ENCODE measurements at places on chromosomes 7 and 10. TPM values are rescaled to one million over a fixed set of nuclear protein-coding genes. Genes with fewer than 3 reads are reported as not detected.
A peak's percentile ranks its signal among the peaks of the same experiment; 100 is the strongest.

- H3K27ac ChIP-seq, result no peak overlapping the region
- no peak overlapping the region for H3K4me3 ChIP-seq
- H3K4me1 ChIP-seq, result no peaks in the 10 kb centered on the region
- H3K27me3 ChIP-seq, result no peaks in the 10 kb centered on the region
- no peak for DNase-seq
- no peaks in the 10 kb centered on the region for H3K36me3 ChIP-seq
Measured at GRCh38 chr10:131165092-131165491, 146.4 kb downstream of the TCERG1L start.

- no peak overlapping the region for H3K27ac ChIP-seq
- H3K36me3 ChIP-seq, result no peaks in the 10 kb centered on the region
- DNase-seq, result no peak
Measured at GRCh38 chr10:76357726-76358415, 926.4 kb downstream of the LRMDA start.

Gene EBF3
- polyA plus RNA-seq, result 0.79 TPM

GRCh38 chr7:44307905-44308595 lies 17.3 kb downstream of the CAMK2B start:
- no peak overlapping the region for H3K27ac ChIP-seq
- H3K4me3 ChIP-seq, result no peak overlapping the region
- no peaks in the 10 kb centered on the region for H3K4me1 ChIP-seq
- H3K36me3 ChIP-seq, result no peaks in the 10 kb centered on the region
- H3K27me3 ChIP-seq, result no peaks in the 10 kb centered on the region

- H3K27me3 ChIP-seq, result no peaks in the 10 kb centered on the region
- no peak overlapping the region for H3K27ac ChIP-seq
Measured at GRCh38 chr10:10626734-10627133, 390.9 kb upstream of the CELF2 start.

DNA sequence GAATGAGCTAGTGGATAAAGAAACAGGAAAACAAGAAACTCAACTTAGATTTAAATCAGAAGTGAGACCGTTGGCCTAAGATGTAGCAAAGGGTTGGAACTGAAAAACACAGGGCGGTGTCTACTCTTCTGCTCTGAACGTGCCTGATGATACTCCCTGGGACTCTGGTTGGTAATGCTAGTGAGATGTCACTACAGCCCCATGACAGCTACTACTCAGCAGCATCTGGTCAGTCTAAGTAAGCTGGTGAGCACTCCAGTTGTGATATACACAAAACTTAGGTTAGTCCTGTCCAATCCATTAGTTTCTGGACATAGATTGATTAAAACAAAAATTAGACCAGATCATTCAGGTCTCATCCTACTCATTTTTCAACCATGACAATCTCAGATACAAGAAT lies 15.4 kb downstream of the MYPN start:
- H3K36me3 ChIP-seq, result no peaks in the 10 kb centered on the region
- no peak overlapping the region for H3K27ac ChIP-seq
- DNase-seq, result no peak
- H3K27me3 ChIP-seq, result no peaks in the 10 kb centered on the region
- no peak overlapping the region for H3K4me3 ChIP-seq

DNA sequence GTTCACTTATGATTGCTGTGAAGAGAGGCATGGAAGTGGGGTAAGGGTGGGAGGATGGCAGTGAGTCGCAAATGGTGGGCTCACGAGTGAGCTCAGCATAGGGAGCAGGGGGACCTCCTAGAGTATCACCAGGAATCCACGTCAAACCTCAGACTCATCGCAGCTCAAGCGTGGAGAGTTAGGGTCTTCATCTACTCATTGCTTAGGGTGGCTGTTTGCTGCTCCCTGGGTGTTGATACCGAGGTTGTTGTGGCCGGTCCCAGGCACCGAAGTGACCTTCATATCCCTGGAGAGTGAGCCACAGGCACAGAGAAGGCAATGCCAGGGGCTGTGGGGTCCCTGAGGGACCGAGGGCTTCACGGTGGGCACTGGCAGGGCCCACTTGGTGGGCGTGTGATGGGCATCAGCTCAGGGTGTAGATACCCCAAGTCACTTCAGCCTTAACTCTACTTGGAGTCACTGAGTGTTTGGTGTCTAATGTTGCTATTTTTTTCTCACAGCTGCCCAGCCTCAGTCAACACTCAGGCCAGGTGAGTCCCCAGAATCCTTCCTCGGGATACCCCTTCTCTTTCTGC lies 16.8 kb downstream of the DMBT1 start:
- no peak overlapping the region for H3K27ac ChIP-seq
- H3K36me3 ChIP-seq, result no peaks in the 10 kb centered on the region
- H3K4me3 ChIP-seq, result no peak overlapping the region
- DNase-seq, result no peak

DNA sequence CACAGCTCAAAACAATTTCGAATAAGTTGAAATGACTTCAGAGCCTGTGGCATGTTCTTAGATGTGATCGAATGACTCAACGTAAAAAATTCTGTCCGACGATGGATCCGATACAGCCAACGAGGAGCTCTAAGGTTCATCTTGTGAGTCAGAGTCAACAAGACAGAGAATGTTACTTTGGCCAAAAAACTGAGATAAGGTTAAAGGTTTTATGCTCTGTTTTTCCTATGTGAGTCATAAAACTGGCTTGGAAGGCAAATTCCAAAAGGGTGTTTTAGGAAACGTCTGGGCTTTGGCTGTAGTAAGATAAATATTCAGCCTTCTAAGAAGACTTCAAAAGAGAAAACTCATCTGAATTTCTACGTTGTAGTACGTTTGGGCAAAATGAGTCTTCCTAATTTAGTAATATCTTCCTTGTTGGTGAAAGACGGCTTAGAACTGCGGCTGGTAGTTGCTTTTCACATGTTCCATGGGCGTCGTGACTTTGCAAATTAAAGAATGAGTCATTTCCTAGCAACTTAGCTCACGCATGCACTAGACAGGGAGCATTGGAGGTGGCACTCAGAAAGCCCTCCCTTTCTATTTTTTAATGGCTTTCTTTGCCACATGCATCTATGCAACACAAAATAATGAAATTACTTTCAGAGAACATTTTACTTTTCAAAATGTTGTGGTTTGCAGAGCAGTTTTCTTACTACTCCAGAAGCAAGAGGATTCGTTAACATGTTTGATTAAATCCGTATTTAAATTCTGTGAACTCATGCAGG lies 28.2 kb downstream of the PFKP start:
- H3K36me3 ChIP-seq, result no peaks in the 10 kb centered on the region
- peak overlapping the region; percentile 54 for H3K27ac ChIP-seq
- DNase-seq, result no peak

GRCh38 chr7:33040803-33041516 lies 21.6 kb downstream of the NT5C3A start:
- H3K4me3 ChIP-seq, result no peak overlapping the region
- no peaks in the 10 kb centered on the region for H3K36me3 ChIP-seq
- no peaks in the 10 kb centered on the region for H3K27me3 ChIP-seq
- no peak overlapping the region for H3K27ac ChIP-seq
- peaks cover 5% of the 10 kb centered on the region for H3K4me1 ChIP-seq
- DNase-seq, result no peak

- H3K4me3 ChIP-seq, result peak overlapping the region; percentile 57
- H3K4me1 ChIP-seq, result peaks cover 20% of the 10 kb centered on the region
- H3K27ac ChIP-seq, result peak overlapping the region; percentile 90
- H3K36me3 ChIP-seq, result no peaks in the 10 kb centered on the region
- DNase-seq, result peak; percentile 65
- H3K27me3 ChIP-seq, result no peaks in the 10 kb centered on the region
Measured at GRCh38 chr10:7408291-7409044, 2.4 kb downstream of the SFMBT2 start.

Gene COL28A1
- 4.2 TPM for polyA plus RNA-seq

DNA sequence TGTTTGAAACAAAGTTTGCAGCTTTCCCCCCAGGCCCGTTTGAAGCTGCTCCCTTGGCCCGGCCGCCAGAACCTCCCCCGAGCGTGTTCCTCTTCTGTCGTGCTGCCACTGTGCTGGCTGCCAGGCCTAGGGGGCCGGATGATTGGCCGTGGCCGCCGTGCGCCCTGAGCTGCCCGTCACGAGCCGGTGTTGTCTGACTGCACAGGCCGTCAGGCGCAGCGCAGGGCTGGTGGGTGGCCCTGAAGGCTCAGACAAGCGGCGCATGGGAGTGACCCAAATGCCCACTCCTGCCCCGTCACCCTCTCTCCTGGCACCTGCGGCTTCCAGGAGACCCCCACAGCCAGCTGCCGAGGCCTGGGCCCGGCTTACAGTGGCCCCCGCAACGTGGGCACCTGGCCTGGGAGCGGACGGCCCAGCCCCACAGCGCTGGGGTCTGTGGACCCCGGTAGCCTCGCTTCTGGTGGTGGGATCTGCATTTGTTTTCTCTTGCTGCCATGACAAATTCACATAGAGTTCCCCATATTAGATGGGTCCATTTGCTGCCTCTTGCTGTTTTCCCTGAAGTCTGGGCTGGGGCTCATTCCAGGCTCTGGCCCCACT lies 13.1 kb downstream of the JAKMIP3 start:
- no peak overlapping the region for H3K4me3 ChIP-seq
- no peak overlapping the region for H3K27ac ChIP-seq
- H3K27me3 ChIP-seq, result no peaks in the 10 kb centered on the region
- no peak for DNase-seq
- H3K36me3 ChIP-seq, result no peaks in the 10 kb centered on the region

- no peaks in the 10 kb centered on the region for H3K27me3 ChIP-seq
- H3K27ac ChIP-seq, result no peak overlapping the region
- no peaks in the 10 kb centered on the region for H3K4me1 ChIP-seq
- no peak overlapping the region for H3K4me3 ChIP-seq
Measured at GRCh38 chr10:64116707-64117106, 595.5 kb downstream of the REEP3 start.

Gene C10orf67
- 0.08 TPM for polyA plus RNA-seq

Gene SPDYE16
- polyA plus RNA-seq, result 0.15 TPM

Gene HYAL4
- not detected for polyA plus RNA-seq

Gene VSIR
- 51.2 TPM for polyA plus RNA-seq

DNA sequence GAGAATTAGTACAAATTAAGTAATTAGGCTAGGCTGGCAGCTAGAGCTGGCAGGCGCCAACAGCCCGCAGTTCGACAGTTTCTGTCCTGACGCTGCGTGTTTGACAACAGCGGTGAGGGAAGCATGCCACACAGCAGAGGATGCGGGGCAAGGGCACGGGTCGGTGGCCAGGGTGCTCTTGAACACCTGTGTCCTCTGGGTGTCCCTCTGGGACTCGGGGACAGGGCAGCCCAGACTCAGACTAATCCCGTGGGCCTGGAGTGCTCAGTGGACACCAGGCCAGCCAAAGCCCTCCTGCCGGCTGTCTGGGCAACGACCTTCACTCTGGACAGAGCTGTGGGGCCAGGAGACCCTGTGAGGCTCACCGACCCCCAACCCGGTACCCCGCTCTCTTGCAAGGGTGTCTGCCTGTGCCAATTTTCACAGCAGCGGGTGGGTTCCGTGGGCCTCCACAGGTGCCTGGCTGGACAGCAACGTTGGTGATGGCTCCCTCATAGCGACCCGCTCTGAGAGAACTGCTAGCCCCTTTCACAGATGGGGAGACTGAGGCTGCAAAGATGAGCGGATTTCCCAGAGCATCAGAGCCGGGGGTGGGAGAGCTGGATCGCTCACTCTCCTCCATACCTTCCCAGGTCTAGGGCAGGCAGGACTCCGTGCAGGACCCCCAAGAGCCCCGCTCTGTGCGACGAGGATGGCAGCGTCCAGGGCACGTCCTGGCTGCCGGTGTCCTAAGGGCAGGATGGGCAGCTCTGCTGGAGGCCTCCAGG lies 48.5 kb downstream of the FOXL3 start:
- no peak for DNase-seq
- no peak overlapping the region for H3K4me3 ChIP-seq
- no peak overlapping the region for H3K27ac ChIP-seq
- H3K27me3 ChIP-seq, result no peaks in the 10 kb centered on the region

Gene PPRC1
- polyA plus RNA-seq, result 18.1 TPM

Gene ERVW-1
- polyA plus RNA-seq, result 0.06 TPM

Gene C7orf57
- polyA plus RNA-seq, result not detected

Gene CAMK2B
- polyA plus RNA-seq, result 0.48 TPM

DNA sequence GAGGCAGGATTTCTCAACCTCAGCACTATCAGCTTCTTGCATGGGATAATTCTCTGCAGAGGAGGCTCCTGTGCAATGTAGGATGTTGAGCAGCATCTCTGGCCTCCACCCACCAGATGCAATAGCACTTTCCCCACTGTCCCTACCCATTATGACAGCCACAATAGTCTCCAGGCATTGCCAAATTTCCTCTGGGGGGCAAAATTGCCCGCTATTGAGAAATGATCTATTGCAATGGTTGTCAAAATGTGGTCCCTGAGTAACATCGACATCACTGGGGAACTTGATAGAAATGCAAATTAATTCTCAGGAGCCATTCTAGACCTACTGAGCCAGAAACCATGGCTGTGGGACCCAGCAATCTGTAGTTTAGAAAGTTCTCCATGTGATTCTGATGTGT lies 7.0 kb downstream of the KCNK18 start:
- no peaks in the 10 kb centered on the region for H3K36me3 ChIP-seq
- DNase-seq, result no peak
- no peak overlapping the region for H3K4me3 ChIP-seq
- no peaks in the 10 kb centered on the region for H3K27me3 ChIP-seq
- no peak overlapping the region for H3K27ac ChIP-seq

DNA sequence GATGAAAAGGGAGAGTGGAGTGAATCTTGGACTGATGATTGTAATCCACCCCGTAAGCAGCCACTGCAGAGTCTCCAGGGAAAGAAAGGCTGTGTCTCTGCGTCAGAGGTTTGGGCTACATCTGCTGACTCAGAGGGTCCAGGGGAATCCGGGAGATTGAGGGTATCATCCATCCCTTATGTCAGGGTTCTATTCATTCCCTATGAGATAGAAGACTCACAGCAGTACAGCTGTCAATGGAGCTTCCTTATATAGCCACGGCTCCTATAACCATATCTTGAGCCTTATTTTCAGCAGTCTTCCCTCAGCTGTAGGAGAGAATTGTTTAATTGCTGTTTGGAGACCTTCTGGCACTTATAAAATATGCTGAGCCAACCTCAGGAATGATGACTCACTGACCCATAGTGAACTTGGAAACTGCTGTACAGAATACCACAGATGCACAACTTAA lies 558.2 kb upstream of the PFKP start:
- no peaks in the 10 kb centered on the region for H3K27me3 ChIP-seq
- H3K36me3 ChIP-seq, result no peaks in the 10 kb centered on the region
- H3K27ac ChIP-seq, result no peak overlapping the region
- no peak overlapping the region for H3K4me3 ChIP-seq

GRCh38 chr10:43692051-43692825 lies 43.6 kb upstream of the ZNF32 start:
- no peak overlapping the region for H3K27ac ChIP-seq
- H3K36me3 ChIP-seq, result no peaks in the 10 kb centered on the region
- H3K4me3 ChIP-seq, result no peak overlapping the region
- peaks cover 10% of the 10 kb centered on the region for H3K4me1 ChIP-seq

- H3K36me3 ChIP-seq, result no peaks in the 10 kb centered on the region
- no peak overlapping the region for H3K27ac ChIP-seq
- no peaks in the 10 kb centered on the region for H3K27me3 ChIP-seq
- DNase-seq, result no peak
Measured at GRCh38 chr7:141679014-141679413, 23.0 kb downstream of the DENND11 start.

Gene FBXL13
- polyA plus RNA-seq, result 1.1 TPM
